Amniotic stem cell (primary cell): ENCODE measurements at places on chromosomes 6 and 20.

DNA sequence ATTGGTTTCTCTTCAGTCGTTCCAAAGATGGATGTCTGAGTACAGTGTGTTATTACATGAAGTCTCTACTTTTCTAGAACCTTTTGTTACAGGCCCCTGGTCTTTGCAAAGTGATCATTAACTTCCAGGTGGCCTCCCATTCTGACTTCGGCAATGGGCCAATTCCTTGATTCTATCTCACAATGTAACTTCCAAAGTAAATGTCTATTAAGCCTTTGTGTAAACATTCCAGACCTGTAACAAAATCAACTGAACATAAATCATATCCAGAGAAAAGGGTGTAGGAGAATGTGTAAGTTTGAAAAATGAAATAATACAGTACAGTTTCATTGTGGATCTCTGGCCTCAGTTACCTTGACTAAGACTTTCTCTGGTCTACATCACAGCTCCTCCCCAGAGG lies 187.8 kb upstream of the JAG1 start:
- DNase-seq: no peak

- DNase-seq: no peak
Measured at GRCh38 chr20:38241201-38241600, 19.3 kb downstream of the KIAA1755 start.

DNA sequence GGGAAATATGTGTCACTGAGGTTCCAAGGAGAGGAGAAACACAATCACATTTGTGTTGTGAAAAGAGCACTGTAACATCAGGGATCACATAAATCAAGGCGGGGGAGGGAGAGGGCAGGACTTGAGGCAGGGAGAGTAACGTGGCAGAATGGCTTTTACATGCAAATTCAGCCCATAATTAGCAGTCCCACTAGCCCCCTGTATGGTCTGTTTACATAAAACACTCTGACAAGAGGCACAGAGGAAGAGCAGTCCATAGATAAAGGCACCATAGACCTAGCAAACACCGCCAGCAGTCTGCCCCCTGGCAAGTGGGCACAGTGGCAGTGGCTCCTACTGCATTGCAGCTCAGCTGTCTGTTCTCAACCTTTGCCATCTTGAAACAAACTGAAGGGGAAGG lies 82.7 kb downstream of the LYRM2 start:
- no peak for DNase-seq

- no peak for DNase-seq
Measured at GRCh38 chr6:159729598-159730331, 2.5 kb downstream of the WTAP start.

DNA sequence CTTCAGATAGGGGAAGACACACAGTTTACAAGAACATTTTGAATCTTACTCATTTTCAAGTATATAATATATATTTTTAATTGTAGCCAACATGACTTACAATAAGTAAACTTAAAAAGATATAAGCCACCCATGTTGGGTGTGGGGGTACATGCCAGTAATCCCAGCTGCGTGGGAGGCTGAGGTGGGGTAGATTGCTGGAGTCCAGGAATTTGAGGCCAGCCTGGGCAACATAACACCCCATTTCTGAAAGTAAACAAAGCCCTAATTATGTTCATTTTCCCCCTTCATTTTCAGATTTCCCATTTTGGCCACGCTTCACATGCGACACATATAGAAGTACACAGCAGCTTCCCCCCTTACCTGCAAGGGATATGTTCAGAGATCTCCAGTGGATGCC lies 30.5 kb downstream of the SERPINB6 start:
- no peak for DNase-seq

GRCh38 chr6:113734982-113735381 lies 122.2 kb upstream of the MARCKS start:
- DNase-seq: no peak

GRCh38 chr6:135701426-135701825 lies 150.1 kb upstream of the PDE7B start:
- no peak for DNase-seq

DNA sequence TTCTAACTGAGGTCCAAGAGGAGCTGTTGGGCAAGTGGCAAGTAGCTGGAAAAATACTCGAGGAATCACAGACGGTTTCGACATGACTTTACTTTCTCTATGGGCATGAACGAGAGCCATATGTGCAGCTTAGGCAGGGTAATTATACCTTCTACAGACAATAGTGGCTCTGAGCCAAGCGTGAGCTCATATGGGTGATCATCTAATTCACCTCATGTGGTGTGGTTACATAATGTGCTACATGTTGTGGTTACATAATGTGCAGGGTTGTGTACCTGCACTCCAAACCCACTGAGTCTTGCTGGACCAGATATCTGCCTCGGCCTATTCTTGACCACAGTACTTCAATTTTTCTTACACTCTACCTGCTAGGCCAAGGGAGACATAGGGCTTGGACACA lies 771.7 kb upstream of the EYS start:
- DNase-seq: no peak
